ENCODE measurements at places on chromosomes 2 and 18.

GRCh38 chr2:23791030-23791429 is 135.9 kb downstream of the ATAD2B start:
- DNase-seq: no peak

- DNase-seq: no peak
Measured at GRCh38 chr2:226273440-226273839, 526.2 kb downstream of the IRS1 start.

GRCh38 chr2:43839776-43840564 is 1.2 kb downstream of the ABCG8 start:
- DNase-seq: no peak

GRCh38 chr2:134685967-134686366 is 32.8 kb downstream of the TMEM163 start:
- no peak for DNase-seq

- DNase-seq: no peak
Measured at GRCh38 chr18:8008033-8008432, 440.9 kb downstream of the PTPRM start.

DNA sequence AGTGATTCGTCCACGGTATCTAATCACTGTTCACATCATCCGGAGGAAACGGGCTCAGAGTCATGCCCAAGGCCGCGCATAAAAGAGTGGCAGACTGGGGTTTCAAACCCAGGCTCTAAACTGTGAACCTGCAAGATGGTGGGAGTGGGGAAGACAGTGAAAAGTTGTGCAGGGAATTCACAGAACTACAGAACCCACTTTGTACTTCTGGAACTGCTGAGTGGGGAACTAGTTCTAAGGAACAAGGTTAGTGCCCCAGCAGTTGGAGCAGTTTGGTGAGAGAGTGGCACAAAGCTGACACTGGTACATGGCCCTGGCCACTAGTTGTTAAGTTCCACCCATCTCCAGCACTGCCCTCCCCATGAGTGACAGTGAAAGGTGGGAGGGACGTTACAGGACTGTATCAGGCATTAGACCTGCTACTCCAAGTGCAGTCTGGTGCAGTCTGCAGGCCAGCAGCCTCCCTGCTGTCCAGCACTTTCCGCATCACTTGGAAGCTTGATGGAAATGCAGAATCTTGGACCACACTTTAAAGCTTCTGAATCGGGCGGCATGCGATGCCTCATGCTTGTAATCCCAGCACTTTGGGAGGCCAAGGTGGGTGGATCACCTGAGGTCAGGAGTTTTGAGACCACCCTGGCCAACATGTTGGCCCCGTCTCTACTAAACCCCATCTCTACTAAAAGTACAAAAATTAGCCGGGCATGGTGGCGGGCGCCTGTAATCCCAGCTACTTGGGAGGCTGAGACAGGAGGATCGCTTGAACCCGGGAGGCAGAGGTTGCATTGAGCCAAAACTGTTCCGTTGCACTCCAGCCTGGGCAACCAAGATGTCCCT is 47.3 kb downstream of the C2orf42 start:
- no peak for DNase-seq

DNA sequence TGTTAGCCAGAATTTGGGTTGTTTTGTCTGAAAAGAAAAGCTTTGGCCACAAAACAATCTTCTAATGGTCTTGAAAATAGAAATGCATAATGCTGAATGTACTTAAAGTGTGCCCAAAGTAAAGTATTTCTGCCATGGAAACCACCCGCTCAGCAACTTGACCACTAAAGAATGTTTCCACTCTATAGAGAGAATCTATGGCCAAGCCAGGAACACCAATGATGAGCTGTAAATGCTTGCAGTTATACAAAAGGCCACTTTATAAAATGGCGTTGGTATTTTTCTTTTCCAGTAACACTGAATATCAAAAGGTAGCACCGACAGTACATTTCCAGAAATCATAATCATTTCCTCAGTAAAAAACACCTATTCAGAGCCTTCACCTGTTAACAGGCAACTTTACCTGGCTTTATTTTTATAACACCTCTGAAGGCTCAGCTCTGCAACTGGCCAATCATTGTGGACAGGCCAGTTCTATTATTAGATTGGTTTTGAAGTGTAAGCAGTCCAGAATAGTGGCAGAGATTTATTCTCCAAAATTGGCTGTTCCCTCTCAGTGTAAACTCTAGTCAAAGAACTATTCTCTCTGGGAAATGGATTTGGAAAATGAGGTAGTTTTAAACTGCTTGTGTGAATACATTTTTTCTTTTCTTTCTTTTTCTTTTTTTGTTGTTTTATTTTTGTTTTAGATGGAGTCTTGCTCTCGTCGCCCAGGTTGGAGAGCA is 36.1 kb downstream of the SLC40A1 start:
- DNase-seq: no peak

All from stimulated activated CD4-positive, alpha-beta T cell treated with anti-CD3 and anti-CD28 coated beads, Interleukin-1b, Interleukin-23, amount 100 ng/mL, for 24 hours (primary cell).